Amygdala (tissue), 56 donors: ENCODE measurements at places on chromosomes 3 and 15.
A peak's percentile ranks its signal among the peaks of the same experiment; 100 is the strongest.

- DNase-seq: no peak
Measured at GRCh38 chr3:191352014-191352413, 21.7 kb upstream of the UTS2B start.

- DNase-seq: no peak
Measured at GRCh38 chr3:133872161-133872560, 23.5 kb downstream of the RAB6B start.

DNA sequence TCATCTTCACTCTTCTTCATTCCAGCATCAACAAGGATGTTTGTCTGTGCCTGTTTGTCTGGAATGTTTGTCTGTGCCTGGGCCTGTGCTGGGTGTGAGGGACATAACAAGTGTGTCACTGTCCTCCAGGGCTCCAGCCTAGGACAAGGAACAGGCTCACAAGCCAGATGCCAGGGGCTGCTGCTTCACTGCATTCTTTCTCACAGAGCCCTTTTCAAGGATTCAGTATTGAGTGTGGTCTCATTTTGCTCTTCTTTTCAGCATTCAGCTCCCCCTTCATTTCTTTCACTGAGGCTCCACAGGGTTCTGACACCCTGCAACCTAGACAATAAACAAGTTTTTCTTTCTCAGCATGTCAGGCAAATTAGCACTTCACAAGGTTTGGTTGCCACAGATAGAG is 43.6 kb upstream of the KY start:
- peak; percentile 30 for DNase-seq

GRCh38 chr3:195209083-195209846 is 61.7 kb downstream of the XXYLT1 start:
- DNase-seq: no peak

DNA sequence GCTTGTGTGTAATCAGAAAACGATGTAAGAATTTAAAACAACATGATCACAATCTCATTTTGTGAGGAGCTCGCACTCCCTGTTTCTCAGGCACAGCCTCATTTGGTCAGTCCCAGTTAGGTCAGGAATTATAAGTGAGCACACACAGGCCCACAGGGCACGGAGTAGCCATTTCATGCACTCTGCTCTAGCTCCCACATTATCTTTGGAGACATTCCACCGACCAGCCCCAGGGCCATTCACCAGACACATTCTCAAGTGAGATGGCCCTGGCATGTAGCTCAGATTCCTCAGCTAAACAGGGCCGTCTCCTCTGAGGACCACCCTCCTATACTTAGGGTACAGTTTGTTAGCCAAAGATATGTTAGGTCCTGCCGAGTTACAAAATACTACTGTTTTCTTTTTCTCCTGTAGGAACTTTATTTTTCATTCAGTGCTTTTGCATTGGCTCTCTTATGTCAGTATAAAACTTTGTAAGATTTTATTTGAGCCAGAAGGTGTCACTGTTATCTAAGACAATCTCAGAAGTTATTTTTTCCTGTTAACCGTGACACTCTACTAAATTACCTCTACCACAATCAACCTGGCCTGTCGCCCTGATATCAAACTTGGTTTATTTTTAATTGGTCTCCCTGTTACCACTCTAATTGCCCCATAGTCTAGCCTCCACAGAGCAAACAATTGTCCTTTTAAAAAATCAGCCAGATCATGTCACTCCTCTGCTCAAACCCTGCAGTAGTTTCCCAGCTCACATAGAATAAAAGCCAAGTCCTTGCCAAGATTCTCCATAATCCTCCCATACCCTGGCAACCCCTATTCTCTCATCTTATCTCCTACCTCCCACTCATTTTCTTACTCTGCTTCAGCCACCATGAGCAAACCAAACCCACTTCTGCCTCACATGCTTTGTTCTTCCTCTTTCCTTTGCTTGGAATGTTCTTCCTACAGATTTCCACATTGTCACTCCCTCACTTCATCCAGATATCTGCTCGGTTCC is 105.7 kb downstream of the PPP2R3A start:
- DNase-seq: no peak
